ENCODE measurements at places on chromosomes 6 and 20.
A peak's percentile ranks its signal among the peaks of the same experiment; 100 is the strongest.

- DNase-seq = no peak
Observed at GRCh38 chr6:38113825-38114576, 294.5 kb downstream of the ZFAND3 start.

GRCh38 chr20:45890077-45890984 lies 677 bp downstream of the NEURL2 start:
- DNase-seq = peak; percentile 49

GRCh38 chr6:106470316-106470715 lies 109.8 kb downstream of the CRYBG1 start:
- no peak for DNase-seq

DNA sequence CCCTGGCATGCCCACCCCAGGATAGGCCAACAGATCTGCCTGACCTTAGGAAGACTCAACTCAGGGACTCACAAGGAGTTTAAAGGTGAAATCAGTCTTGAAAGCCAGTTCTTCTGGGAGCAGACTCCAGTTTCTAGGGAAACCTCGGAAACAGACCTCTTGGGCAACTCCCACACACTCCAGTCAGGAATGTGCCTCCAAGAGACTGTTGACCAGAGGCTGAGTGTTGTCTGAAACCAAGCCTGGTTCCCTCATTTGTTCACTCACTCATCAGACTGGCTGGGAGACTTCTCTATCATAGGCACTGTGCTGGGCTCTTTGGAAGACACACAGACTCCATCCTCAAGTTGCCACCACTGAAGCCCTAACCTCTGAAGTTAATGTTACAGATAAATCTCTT lies 1.8 kb downstream of the TREM1 start:
- no peak for DNase-seq

GRCh38 chr6:164097551-164098398 lies 683.3 kb downstream of the QKI start:
- peak; percentile 61 for DNase-seq

GRCh38 chr20:6502219-6502618 lies 265.3 kb upstream of the BMP2 start:
- DNase-seq = no peak

- no peak for DNase-seq
Observed at GRCh38 chr20:44803383-44803941, 6.9 kb downstream of the RIMS4 start.

DNA sequence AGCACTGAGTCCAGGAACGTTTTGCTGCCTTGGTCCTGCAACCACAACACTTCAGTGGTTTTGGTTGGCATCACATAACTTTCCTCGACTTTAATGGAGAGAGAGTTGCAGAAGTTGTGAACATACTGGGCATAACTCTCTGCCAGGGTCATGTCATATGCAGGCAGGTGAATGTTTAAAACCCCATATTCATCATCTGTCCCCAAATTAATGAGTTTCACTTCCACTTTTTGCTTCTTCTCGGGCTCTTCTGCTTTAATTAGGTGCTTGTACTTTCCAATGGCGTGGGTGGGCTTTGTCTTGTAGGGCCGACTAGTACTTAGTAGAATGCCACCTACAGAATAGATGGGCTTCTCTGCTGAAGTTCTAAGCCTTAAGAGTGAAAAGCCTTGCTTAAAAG lies 45.2 kb upstream of the TFAP2A start:
- no peak for DNase-seq

DNA sequence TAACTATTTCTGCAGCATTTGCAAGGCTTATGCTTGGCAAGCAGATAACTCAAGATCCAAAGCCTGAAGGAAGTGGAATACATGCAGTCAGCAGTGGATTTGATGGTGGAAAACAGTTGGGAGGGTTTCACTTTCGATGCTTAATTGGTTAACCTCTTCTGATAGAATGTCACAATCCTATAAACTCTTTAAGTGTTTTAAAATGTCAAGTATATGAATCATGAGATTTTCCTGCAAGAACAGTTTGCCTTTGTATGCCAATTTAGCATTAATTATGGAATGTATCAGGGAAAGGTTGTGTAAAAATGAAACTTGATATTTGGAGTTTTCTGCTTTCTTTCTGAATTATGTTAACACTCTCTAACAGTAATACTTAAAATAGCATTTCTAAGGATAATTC lies 36.6 kb downstream of the NKX2-4 start:
- DNase-seq = no peak

GRCh38 chr6:46719099-46719498 lies 16.1 kb downstream of the PLA2G7 start:
- DNase-seq = no peak

DNA sequence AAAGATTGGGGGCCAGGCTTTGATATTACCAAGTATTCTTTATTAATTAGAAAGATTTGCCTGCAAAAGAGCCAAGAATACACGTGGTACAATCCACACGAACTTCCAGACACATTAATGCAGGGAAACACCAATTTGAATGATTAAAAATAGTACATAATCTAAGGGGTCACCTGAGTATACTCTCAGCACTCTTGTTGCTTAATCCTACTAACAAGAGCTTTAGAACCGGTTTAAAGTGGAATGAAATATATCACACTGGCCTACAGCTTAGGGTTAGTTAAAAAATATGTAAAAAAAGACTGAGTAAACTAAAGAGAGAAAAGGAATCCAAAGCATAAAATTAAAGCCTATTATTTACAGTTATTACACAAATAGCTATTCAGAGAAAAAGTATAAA lies 49.0 kb downstream of the COL9A1 start:
- DNase-seq = no peak

GRCh38 chr6:33863723-33864440 lies 60.1 kb upstream of the MLN start:
- no peak for DNase-seq

GRCh38 chr6:7579851-7580250 lies 10.1 kb upstream of the SNRNP48 start:
- no peak for DNase-seq

DNA sequence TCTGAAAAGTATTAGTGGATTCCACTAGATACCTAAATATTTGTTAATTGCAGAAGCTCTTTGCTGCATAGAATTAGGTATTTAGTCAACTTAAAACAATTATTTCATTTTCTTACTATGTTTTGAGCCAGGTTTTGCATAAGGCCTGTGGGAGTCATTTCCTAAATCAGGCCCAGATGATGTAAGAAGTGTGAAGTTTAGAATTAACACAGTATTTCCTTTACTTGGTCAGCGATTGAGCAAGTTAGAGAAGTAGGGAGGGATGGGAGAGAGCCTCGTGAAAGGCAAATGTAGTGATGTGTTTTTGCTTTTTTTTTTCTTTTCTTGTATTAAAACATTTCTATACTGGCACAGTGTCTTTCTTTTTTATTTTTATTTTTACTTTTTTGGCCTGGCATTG lies 711.1 kb downstream of the HDGFL1 start:
- DNase-seq = no peak

- DNase-seq = no peak
Observed at GRCh38 chr20:60334911-60335310, 376.7 kb downstream of the CDH26 start.

DNA sequence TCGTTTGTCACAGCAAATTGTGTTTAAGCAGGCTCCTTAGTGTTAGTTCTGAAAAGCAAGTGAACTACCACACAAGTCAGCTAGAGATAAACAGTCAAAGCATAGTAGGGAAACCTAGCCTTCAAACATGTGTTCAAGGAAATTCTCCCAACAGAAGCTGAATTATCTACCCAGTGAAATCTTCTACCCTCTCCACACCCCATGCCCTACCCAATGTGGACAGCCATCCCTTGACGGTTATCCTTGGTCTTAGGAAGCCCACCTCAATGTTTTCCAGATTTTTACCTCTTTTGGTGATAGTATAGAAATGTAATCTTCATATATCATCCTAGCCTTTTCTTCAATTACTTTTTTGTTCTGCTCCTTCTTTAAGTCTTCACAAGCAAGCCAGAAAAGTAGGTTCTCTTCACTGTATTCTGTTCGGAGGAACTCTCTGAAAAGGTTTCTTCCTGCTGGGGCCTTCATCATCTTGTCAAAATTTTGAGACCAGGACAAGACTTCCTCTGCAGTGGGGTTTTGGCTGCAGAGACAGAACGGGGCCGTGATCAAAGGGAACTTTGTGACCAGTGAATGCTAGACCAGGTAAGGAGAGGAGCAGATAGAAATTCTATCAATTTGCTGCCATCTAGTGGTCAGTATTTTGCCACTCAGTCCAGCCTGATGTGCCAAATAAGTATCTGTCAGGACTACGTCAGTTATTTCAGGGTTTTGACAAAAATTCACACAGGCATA lies 21.6 kb upstream of the MTRF1L start:
- DNase-seq = no peak

DNA sequence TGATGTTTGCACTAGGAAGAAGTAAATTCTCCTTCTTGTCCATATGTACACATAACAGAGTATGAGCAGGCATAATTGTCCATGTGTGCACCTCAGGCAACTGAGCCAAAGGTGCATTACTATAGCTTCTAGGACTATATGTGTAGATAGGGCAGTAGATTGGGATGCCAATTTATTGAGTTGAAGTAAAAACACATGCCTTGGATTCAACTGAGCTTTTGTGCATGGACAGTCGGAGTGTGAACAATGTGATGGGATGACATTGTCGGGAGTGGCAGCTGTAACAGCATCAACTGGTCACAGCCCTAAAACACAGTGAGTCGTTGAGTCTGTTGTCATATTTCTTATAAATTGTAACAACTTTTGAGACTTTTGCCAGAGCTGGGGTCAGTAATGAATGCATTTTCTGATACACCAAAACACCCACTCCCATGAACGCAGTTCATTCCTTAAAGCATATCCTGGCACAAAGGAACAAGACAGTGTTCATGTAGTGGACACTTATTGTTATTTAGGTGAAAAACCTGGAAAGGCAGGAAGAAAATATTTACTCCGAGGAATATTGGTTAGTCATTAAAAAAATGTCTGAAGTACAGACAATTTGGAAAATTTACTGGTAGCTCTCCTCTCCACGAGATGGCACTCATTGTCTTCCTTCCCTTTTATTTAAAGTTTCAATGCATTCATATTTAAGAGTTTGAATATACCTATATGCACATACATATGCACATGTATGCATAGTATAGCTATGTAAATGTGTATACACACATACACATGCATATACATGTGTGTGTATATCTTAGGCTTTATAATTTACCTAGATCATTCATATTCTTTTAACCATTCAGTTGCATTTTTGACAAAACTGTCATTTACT lies 302.0 kb upstream of the STXBP5 start:
- no peak for DNase-seq

DNA sequence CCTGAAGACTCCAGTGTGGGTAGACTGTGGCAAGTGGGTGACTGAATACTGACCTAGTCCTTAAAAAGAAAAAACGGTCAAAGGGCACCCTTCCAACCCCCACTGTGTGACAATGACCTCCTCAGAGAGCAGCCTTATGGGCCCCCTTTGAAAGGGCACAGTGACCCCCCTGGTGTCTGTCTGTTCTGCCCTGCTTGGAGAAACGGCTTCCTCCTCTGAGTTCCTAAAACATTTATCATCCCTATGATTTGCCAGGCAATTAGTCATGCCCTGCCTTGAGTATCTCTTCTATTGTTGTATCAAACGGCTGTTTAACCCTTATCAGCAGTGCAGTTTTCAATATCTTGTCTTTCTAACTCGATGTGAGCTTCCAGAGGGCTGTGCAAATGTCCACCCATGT lies 21.0 kb upstream of the STX16 start:
- no peak for DNase-seq

DNA sequence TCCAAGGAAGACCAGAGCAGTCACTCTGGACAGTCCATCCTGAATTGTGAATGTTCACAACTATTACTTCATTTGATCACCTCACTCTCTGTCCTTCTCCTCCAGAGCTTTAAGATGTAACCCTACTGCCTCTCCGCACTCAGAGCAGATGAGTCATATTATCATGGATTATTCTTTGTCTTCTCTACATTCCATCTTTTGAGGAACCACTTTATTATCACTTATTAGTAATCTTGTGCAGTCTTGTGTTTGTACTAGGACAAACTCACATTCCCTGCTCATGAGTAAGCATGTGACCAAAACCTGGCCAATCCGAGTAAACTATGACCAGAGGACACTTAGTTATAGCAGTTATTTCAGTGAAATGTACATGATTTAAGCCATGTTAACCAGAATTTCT lies 401.5 kb upstream of the ADGRB3 start:
- no peak for DNase-seq

DNA sequence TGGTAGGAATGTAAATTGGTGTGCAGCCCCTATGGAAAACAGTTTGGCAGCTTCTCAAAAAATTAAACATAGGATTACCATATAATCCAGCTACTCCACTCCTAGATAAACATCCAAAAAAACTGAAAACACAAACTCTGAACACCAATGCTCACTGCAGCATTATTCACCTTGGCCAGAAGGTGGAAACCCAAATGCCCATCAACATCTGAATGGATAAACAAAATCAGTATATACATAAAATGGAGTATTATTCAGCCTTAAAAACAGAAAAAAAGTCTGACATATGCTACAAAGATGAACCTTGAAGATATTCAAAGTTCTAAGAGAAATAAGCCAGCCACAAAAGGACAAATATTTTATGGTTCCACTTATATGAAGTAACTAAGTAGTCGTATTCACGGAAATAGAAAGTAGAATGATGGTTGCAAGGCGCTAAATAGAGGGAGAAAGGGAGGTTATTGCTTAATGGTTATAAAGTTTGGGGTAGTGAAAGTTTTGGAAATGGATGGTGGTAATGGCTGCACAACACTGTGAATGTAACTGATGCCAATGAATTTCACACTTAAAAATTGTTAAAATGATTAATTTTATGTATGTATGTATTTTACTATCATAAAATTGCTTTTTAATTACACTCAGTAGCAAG lies 4.0 kb downstream of the PHF10 start:
- DNase-seq = no peak

- DNase-seq = no peak
Observed at GRCh38 chr20:57791178-57791962, 81.6 kb upstream of the PMEPA1 start.

DNA sequence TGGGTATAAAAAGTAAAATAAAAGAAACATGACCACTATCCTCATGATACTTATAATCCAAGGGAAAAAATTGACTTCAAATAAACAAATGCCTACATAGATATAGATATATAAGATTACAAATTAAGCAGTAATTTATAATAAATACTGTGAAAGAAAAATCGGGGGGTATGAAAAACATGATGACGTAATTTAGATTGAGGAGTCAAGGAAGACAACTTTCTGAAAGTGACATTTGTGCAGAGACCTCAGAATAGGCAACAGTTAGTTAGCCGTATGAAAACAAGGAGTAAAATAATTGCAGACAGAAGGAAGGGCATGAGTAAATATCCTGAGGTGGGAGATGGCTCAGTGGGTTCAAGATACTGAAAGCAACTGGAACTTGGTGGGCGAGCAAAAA lies 28.2 kb upstream of the RAB23 start:
- DNase-seq = no peak

GRCh38 chr6:104413767-104414166 lies 446.0 kb downstream of the HACE1 start:
- DNase-seq = no peak

GRCh38 chr6:24253360-24253759 lies 104.5 kb downstream of the DCDC2 start:
- DNase-seq = no peak

GRCh38 chr6:168949981-168950857 lies 303.4 kb downstream of the THBS2 start:
- DNase-seq = no peak

- no peak for DNase-seq
Observed at GRCh38 chr6:131258816-131259476, 123.7 kb downstream of the AKAP7 start.

Measured in spinal cord (tissue), 10 donors.